A549 treated with Mapracorat at 1 μM for 4 hours (cell line): ENCODE measurements at places on chromosomes 5 and 9. TPM values are rescaled to one million over a fixed set of nuclear protein-coding genes. Genes with fewer than 3 reads are reported as not detected.

PPP1R26 gene
- total RNA-seq, result 13.0 to 20.2 TPM (median 18.7 TPM) in 5 replicates

PAM gene
- total RNA-seq, result 20.1 to 27.5 TPM (median 22.8 TPM) in 5 replicates

FAT2 gene
- total RNA-seq, result 0.04 TPM in 1 of 5 replicates, not detected in the others

C5orf52 gene
- not detected in 5 replicates for total RNA-seq

LRRTM2 gene
- not detected in 5 replicates for total RNA-seq

SUSD3 gene
- 0.56 to 1.6 TPM (median 0.66 TPM) in 5 replicates for total RNA-seq

THBS4 gene
- 0.04 to 0.17 TPM (median 0.13 TPM) in 4 of 5 replicates, not detected in the other for total RNA-seq

HRCT1 gene
- 0.32 to 0.51 TPM (median 0.40 TPM) in 5 replicates for total RNA-seq

PITX1 gene
- total RNA-seq, result 18.7 to 34.0 TPM (median 30.8 TPM) in 5 replicates

FAM169A gene
- total RNA-seq, result 3.7 to 6.9 TPM (median 6.0 TPM) in 5 replicates

NANS gene
- 63.5 to 72.6 TPM (median 67.8 TPM) in 5 replicates for total RNA-seq

ADAMTSL1 gene
- total RNA-seq, result 0.07 to 0.13 TPM (median 0.09 TPM) in 3 of 5 replicates, not detected in the others

ALDOB gene
- 0.12 TPM in 1 of 5 replicates, not detected in the others for total RNA-seq

CDKN2B gene
- total RNA-seq, result not detected in 5 replicates

NCS1 gene
- 33.2 to 53.3 TPM (median 48.3 TPM) in 5 replicates for total RNA-seq

SLC6A18 gene
- not detected in 5 replicates for total RNA-seq

F2R gene
- 38.2 to 57.1 TPM (median 52.3 TPM) in 5 replicates for total RNA-seq

PCDHGA11 gene
- 0.04 to 0.06 TPM (median 0.05 TPM) in 3 of 5 replicates, not detected in the others for total RNA-seq

PFN3 gene
- total RNA-seq, result not detected in 5 replicates

IL31RA gene
- 1.0 to 1.5 TPM (median 1.3 TPM) in 5 replicates for total RNA-seq

ANKRD31 gene
- total RNA-seq, result 0.02 to 0.07 TPM (median 0.05 TPM) in 4 of 5 replicates, not detected in the other
